Testis (tissue), 5 donors: ENCODE measurements at places on chromosomes 6 and 20. TPM values are rescaled to one million over a fixed set of nuclear protein-coding genes. Genes with fewer than 3 reads are reported as not detected.
A peak's percentile ranks its signal among the peaks of the same experiment; 100 is the strongest.

DNA sequence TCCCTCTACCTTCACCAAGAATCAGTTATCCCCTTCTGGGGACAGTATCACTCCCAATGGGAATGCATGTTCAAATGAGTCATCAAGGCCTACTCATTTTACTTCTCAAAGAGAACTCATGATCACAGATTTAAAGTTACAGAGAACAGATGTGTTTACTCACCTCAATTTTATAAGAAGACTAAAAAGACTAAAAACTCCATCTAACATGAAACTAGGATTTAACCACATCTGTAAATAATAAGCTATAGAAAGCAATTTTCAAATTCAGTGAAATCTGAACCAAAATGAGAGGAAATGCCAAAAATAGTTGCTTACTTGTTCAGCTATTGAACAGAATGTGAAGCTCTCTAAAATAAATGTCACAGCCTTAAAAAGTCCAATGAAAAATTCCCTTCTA lies 300.1 kb upstream of the KCNQ5 start:
- DNase-seq: no peak

- DNase-seq: peak; percentile 37
Observed at GRCh38 chr20:53428996-53429395, 164.6 kb downstream of the ZNF217 start.

Gene PRSS35
- 6.9 TPM for polyA plus RNA-seq

Gene DLL1
- polyA plus RNA-seq: 2.8 TPM

- DNase-seq: no peak
Observed at GRCh38 chr6:75409928-75410327, 83.7 kb downstream of the FILIP1 start.

Gene ID4
- 51.6 TPM for polyA plus RNA-seq

- DNase-seq: no peak
Observed at GRCh38 chr6:81937296-81937937, 184.9 kb upstream of the TENT5A start.

Gene RNF182
- polyA plus RNA-seq: 6.8 TPM

DNA sequence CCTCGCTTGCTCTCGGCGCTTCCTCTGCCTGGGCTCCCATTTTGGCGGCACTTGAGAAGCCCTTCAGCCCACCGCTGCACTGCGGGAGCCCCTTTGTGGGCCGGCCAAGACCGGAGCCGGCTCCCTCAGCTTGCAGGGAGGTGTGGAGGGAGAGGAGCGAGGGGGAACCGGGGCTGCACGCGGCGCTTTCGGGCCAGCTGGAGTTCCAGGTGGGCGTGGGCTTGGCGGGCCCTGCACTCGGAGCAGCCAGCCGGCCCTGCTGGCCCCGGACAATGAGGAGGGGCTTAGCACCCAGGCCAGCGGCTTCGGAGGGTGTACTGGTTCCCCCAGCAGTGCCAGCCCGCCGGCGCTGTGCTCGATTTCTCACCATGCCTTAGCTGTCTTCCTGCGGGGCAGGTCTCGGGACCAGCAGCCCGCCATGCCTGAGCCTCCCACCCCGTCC lies 10.2 kb upstream of the SRPK1 start:
- no peak for DNase-seq
